Parietal lobe (tissue), 2 donors: ENCODE measurements at places on chromosomes 7 and 10. TPM values are rescaled to one million over a fixed set of nuclear protein-coding genes. Genes with fewer than 3 reads are reported as not detected.

CPN1 gene
- total RNA-seq = not detected

RBP4 gene
- 5.6 TPM for total RNA-seq

PON1 gene
- not detected for total RNA-seq

ZNF736 gene
- 81.1 TPM for total RNA-seq

MKI67 gene
- total RNA-seq = 8.5 TPM

KIAA1217 gene
- total RNA-seq = 19.4 TPM

GNGT1 gene
- total RNA-seq = not detected

LEP gene
- total RNA-seq = not detected

CYP2C19 gene
- not detected for total RNA-seq

MCM10 gene
- total RNA-seq = 5.0 TPM

SFTPA1 gene
- total RNA-seq = not detected

TET1 gene
- total RNA-seq = 41.3 TPM

CLEC5A gene
- not detected for total RNA-seq

STOX1 gene
- total RNA-seq = 9.7 TPM

LRIT2 gene
- not detected for total RNA-seq

IFIT2 gene
- total RNA-seq = 2.2 TPM
